ENCODE measurements at places on chromosomes 3 and 15.
A peak's percentile ranks its signal among the peaks of the same experiment; 100 is the strongest.

DNA sequence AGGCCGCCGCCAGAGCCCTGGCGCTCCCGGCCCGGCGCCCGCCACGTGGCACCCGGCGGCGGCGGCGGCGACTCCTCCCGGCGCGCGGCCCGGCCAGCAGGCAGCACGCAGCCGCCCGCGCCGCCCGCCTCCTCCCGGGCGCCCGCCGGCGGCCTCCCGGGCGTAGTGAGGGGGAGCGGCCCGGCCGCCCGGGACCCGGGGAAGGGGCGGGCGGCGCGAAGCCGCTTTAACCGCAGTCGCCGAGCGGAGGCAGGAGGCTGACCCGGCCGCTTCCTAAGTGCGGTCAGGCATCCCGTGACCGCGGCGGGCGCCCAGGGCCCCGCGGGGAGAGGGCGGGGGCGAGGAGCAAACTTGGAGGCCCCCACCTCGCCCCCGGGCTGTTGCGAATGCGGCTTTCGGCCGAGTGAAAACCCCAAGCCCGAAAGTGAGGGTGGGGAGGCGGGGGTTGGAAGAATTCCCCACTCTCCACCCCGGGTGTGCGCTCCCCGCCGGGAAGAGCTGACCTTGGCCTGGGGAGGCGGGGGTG lies 1.7 kb upstream of the HES1 start:
- DNase-seq: peak; percentile 67

DNA sequence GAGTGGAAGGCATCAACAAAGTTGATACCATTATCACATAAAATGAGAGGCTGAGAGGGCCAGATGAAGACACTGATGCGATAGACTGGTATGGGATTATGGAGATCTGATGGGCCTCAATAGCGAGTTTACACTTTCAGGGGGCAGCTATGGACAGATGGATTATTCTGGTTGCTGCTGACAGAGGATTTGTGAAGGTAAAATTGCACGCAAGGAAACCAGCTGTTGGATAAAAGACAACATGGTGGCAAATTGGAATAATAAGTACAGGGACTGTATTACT lies 203.9 kb downstream of the MBNL1 start:
- DNase-seq: no peak

DNA sequence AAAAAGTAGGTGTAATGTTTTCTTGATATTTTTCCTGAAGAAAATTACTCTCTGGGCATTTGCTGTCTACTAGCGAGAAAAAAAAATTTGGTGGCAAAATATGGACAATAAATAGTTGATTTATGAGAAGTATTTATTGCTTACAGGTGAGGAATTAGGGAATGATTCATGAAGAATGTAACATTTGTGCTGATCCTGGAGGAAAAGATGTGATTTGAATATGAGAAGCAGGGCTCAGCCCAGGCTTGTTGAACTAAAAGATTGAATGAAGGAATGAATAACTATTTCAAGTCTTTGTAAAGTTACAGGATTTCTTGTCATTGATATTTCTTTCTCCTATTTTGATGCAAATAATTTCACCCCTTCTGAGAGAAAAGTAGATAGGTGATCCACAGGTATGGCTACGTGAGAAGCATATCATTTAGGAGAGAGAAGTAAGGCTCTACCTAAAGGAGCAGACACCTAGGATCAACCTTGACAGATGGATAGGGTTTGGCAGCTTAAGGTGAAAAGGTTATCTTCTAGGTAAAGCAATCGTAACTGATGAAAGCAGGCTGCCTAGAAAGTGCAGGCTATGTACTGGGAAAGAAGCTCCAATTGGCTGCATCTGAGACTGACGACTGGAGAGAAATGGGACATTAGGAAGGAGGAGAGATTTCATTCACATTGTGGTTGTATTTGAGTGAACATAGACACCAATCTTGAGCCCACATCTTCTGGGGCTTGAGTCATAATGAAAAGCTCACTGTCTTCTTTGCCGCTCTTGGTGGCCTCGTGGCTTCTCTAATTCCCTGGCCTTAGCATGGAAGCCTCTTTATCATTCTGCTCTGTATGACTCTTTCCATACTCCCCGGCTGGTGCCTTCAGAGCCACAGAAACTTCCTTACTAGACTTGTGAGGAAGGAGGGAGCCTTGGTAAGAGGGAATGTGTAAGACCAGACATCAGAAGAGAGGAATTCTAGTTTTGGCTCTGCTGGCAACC lies 106.5 kb downstream of the P3H2 start:
- no peak for DNase-seq

- DNase-seq: no peak
Observed at GRCh38 chr3:4426261-4426781, 40.7 kb downstream of the SUMF1 start.

DNA sequence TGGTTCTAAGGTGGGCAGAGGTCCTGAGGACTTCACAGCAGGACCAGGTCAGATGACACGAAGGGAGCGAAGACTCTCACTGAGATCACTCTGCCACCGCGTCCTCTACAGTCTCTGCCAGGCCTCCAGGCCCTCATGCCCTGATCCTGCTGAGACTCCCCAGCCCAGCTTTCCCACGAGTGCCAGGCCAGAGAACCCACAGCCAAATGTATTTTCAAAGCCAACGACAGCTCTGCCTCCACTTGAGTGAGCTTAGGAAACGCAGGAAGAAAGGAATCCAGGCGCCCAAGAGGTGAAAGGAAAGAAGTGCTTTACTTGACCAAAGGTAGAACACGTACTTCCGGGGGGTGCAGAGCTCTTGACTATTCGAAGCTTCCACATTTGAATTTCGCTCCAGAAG lies 275.0 kb downstream of the XXYLT1 start:
- DNase-seq: no peak

DNA sequence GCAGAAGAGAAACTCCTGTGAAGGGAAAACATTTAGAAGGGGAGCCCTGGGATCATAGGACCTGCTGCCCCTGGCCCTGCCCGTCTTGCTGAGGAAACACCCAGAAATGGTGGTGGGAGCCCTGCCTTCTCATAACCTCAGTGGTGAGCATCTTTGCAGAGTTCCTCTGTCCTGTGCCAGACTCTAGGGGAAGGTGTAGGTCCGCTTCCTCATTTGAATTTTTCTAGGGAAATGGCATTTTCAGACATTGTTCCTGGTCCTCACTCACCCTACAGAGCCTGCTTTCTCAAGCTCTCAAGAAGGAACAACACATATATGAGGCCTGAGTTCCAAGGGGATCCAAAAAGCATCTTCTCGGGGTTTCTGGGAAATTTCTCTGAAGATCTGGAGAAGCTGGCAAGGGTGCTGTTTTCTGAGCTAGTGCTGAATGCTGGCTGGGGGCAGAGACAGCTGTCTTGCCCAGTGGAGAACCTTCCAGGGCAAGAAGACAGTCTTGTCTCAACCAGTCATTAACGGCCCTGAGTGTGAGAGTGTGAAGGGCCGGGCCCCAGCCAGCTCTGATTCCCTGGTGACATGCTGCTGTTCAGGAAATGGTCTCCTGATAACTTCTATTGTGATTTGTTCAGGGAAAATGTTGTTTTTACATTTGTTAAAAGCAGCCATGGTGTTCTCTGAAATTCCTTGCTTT lies 283.1 kb upstream of the LRRFIP2 start:
- no peak for DNase-seq

GRCh38 chr15:84669726-84670125 lies 11.7 kb upstream of the NMB start:
- no peak for DNase-seq

- DNase-seq: no peak
Observed at GRCh38 chr15:67303490-67304363, 49.1 kb downstream of the IQCH start.

GRCh38 chr3:176579711-176580185 lies 617.5 kb downstream of the TBL1XR1 start:
- no peak for DNase-seq

GRCh38 chr3:101351829-101352228 lies 31.5 kb upstream of the IMPG2 start:
- DNase-seq: no peak

DNA sequence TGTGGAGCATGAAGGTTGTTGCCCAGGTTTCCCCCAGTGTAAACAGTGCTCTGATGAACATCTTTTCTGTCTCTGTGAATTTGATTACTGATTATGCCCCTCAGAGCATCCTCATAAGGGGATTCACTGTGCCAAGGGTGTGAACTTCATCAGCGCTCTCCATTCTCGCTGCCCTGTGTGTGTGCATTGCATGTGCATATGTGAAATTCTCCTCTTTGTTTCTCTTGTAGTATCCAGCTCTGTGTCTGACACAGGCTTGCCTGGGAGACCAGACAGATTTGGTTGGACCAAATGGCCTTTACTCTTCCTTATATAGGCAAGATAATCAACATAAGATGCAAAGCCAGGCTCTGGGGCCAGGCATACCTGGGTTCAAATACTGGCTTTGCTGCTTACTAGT lies 21.9 kb downstream of the CACNA2D3 start:
- DNase-seq: no peak

DNA sequence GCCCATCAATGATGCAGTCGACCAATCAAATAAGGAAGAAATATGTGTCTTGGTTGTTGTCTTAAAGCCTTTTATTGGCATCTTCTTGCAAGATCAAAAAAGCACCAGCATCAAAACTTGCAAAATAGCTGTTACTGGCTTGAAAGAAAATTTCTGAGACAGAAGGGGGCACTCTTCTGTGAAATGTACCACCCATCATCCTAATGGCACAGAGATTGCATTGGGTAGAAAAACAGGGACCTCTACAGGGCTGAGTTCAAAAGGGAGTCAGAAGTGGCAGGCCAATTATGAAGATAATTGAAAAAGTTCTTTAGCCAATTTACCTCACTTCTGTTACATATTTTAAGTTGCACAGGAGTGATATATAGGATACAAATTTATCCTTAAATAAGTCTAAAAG lies 122.3 kb upstream of the GPR149 start:
- DNase-seq: no peak

GRCh38 chr3:149605902-149606301 lies 51.9 kb downstream of the WWTR1 start:
- no peak for DNase-seq

DNA sequence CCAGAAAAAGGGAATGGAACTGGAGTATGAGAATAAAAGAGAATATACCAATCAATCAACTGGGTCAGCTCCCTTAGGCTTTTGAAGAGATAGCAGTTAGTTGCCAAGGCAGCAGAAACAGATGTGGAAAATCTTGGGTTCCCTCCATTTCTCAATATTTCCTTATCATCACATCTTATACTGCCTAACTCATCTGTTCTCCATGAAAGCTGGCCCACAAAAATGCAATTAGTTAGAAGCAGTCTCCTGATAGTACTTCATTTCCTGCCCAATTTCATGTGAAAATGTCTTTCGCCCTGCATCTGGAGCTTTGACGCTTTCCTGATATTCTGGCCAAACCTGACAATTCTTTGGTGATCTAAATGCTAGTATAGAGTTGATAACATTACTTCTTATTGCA lies 30.1 kb upstream of the SPTSSB start:
- no peak for DNase-seq

GRCh38 chr15:65940618-65940909 lies 71.3 kb downstream of the RAB11A start:
- no peak for DNase-seq

DNA sequence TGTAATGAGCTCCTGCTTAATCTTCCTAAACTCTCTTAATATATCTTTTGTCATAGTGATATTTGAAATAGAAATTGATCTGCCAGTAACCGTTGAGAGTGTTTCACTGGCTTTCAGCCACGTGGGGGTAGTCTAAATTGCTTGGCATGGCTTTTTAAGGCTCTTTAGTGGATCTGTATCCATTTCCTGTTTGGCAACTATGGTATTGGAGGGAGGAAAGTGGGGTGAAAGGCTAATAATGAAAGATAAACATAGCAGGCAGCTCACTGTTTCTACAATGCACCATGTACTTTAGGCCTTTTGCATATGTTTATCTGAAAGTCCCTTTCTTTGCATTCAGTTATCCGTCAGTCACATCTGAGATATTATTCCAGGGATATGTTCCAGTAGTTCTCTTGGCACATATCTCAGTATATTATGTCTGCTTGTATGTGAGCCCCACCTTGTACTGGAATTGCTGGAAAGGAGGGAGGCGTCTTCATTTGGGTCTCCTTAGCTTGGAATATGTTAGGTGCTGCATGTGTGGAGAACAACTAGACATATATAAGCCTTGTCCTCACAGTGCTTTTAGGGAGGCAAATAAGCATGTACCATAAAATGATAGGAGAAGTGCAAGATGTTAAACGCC lies 10.8 kb downstream of the TOPAZ1 start:
- no peak for DNase-seq

GRCh38 chr15:66229790-66230465 lies 23.6 kb downstream of the MEGF11 start:
- no peak for DNase-seq

DNA sequence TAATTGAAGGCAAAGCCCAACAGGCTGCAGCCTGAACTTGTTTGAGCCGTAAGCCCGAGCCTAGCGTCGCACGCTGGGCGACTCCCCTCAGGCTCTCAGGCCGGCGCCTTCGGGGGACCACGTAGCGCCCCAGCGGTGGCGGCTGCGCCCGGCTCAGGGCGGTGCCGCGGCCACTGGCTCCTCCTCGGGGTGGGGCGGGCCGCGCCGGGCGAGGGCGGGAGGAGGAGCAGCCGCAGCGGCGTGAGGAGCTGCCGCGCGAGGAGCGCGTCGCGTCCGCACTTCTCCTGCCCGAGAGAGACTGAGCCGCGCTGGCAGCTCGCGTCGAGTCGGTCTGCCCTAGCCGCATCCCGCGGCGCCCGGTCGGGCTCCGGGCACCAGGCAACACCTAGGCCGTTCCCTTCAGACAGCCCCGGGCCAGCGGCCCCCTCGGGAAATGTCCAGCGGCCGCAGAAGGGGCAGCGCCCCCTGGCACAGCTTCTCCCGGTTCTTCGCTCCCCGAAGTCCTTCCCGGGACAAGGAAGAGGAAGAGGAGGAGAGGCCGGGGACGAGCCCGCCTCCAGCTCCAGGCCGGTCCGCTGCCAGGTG lies at the start of gene CRYBG3:
Gene CRYBG3, plus strand, starts transcription at position 238 of the 585 bp plus-strand sequence. Its CDS starts 196 bp downstream, at position 434.
- DNase-seq: peak; percentile 97

- no peak for DNase-seq
Observed at GRCh38 chr15:39682366-39682765, 100.3 kb downstream of the FSIP1 start.

DNA sequence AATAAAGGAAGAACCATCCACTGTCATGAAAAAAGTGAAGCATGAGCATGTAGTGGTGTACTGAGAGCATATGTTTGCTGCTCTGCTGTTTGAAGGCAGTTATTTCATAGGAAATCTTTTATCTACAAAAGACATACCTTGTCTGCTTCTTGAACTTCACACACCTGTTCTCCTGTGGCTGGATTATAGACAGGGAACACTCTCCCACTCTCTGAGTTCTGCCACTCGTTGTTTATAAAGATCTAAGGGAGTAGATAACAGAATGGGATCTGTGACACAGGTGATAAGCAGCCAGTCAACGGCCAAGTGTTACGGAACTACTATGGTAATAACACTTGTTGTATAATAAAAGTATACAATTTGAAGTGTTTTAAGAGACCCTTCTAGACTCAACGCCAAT lies 51.5 kb downstream of the ALDH1A2 start:
- DNase-seq: no peak

- DNase-seq: no peak
Observed at GRCh38 chr3:63192248-63192647, 85.9 kb upstream of the SYNPR start.

- DNase-seq: no peak
Observed at GRCh38 chr3:58497097-58497496, 5.2 kb downstream of the KCTD6 start.

DNA sequence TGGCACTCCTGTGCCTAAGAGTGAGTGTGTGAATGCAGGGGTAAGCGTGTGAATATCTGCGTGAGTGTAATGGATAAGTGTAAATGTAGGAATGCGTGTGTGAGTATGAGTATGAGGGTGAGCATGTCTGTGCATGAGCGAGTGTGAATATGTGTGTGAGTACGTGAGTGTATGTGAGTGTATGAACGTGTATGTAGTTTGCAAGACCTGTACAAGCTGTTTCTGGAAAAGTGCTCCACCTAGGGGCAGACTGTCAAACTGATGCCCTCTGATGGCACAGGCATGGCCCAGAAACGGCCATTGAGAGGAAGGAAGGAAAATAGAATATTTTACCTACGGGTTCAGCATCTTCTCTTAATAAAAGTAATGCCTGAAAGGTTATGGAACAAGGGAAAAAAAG lies 24.4 kb upstream of the FRMD4B start:
- DNase-seq: no peak

All from upper lobe of left lung (tissue), 6 donors.